ENCODE measurements at places on chromosomes 4 and X.
A peak's percentile ranks its signal among the peaks of the same experiment; 100 is the strongest.

- H3K27ac ChIP-seq = no peak overlapping the region
- DNase-seq = no peak
- H3K4me1 ChIP-seq = peaks cover 8% of the 10 kb centered on the region
Observed at GRCh38 chr4:42357325-42357724, 40.0 kb upstream of the SHISA3 start.

DNA sequence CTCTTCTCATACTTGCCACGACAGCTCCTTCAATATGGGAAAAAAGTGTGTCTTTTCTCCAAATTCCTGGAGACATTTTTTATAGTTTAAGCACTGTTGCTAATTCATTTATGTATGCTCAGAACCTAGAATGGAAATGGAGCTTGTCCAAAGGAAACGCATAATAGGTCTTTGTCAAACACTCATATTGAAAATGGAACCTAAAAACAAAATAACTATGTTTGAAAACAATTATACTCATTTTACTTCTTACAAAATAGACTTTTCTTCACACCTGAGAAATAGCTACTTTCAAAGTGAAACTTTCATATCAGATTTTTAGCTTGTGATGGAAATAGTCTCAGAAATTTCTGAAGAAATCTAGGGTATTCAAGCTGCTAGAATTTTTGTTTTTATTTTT, 529.7 kb upstream of the BOD1L1 start:
- H3K4me3 ChIP-seq = no peak overlapping the region
- no peaks in the 10 kb centered on the region for H3K27me3 ChIP-seq
- no peaks in the 10 kb centered on the region for H3K36me3 ChIP-seq
- H3K27ac ChIP-seq = no peak overlapping the region

DNA sequence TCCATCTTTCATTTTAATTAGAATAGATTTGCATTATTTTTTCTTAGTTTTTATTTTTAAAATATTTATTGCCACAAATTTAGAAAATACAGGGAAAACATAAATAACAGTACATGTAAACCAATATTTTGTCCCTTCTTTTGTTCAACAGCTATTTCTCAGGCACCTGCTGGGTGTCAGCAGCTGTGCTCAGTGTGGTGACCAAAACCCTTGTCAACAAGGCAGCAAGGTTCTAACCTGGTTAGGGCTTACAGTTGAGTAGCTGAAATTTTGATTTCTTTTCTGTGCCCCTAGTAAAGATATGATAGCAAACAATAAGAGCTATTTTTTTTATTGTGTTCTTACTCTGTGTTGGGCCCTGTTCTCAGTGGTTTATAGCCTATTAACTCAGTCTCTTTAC, 128.1 kb downstream of the PTTG2 start:
- H3K4me1 ChIP-seq = peaks cover 65% of the 10 kb centered on the region
- H3K27ac ChIP-seq = peak overlapping the region; percentile 39
- H3K36me3 ChIP-seq = no peaks in the 10 kb centered on the region
- no peaks in the 10 kb centered on the region for H3K27me3 ChIP-seq
- no peak overlapping the region for H3K4me3 ChIP-seq
- no peak for DNase-seq

DNA sequence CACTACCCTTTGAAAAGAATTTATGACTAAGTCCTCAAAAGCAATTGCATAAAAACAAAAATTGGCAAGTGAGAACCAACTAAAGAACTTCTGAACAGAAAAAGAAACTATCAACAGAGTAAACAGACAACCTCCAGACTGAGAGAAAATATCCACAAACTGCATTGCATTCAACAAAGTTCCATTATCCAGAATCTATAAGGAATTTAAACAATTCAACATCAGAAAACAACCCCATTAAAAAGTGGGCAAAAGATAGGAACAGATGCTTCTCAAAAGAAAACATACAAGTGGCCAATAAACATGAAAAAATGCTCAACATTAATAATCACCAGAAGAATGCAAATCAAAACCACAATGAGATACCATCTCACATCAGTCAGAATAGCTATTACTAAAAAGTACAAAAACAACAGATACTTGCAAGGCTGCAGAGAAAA, 130.2 kb downstream of the GASK1B start:
- no peak for DNase-seq
- no peak overlapping the region for H3K4me3 ChIP-seq
- H3K4me1 ChIP-seq = no peaks in the 10 kb centered on the region
- no peaks in the 10 kb centered on the region for H3K36me3 ChIP-seq
- no peaks in the 10 kb centered on the region for H3K27me3 ChIP-seq

GRCh38 chr4:147019091-147019490, 73.4 kb upstream of the TTC29 start:
- H3K4me1 ChIP-seq = no peaks in the 10 kb centered on the region
- H3K4me3 ChIP-seq = no peak overlapping the region
- no peaks in the 10 kb centered on the region for H3K27me3 ChIP-seq
- no peak overlapping the region for H3K27ac ChIP-seq
- DNase-seq = peak; percentile 43

DNA sequence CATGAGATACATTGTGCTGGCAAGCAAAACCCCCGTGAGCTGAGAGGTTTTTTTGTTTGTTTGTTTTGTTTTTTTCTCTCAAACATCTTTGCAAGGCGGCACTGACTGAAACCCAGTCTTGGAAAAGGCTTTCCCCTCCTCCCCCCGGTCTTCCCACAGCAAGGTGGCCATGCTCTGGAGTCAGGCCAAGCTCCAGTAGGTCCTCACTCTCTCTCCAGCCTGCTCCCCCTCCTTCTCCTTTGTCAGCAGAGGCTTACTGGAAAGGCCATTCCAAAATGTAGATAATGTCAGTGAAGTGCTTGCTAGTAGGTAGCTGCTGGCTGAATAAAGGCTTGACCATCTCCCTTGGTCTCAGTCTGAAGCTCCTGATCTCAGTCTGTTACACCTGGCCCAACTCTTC, 32.6 kb downstream of the FRMPD3 start:
- no peak overlapping the region for H3K27ac ChIP-seq
- H3K4me1 ChIP-seq = no peaks in the 10 kb centered on the region
- H3K36me3 ChIP-seq = no peaks in the 10 kb centered on the region
- no peaks in the 10 kb centered on the region for H3K27me3 ChIP-seq

DNA sequence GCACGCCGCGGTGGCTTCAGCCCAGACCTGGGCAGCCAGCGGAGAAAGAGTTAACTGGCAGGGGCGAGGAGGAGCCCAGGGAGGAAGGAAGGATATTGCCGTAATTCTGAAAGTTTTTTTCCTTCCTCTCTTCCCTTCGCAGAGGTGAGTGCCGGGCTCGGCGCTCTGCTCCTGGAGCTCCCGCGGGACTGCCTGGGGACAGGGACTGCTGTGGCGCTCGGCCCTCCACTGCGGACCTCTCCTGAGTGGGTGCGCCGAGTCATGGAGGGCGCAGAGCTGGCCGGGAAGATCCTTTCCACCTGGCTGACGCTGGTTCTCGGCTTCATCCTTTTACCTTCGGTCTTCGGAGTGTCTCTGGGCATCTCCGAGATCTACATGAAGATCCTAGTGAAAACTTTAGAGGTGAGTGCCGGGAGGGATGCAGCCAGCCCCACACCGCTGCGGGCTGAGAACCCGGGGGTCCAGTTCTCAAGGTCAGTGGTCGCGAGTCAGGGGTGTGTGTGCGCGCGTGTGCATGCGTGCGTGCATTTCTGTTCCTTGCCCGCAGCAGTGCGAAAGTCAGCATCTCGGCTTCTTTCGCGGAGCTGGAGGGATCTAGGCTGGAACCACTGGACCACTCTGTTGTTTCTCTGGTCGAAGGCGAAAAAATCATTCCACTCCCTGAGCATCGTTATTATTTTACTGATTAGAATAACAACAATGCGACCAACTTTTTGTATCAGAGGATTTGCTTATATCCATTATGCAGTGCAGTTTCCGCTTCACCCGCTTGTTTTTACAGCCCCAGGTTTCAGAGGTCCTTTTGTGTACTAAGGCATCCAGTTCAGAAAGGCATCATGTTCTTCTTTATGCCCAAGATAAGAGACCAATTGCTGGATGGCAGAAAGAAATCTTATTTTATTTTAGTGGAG, 709 bp downstream of the GPAT3 start:
- H3K36me3 ChIP-seq = no peaks in the 10 kb centered on the region
- DNase-seq = no peak
- peak overlapping the region; percentile 52 for H3K4me3 ChIP-seq
- no peaks in the 10 kb centered on the region for H3K27me3 ChIP-seq
- peak overlapping the region; percentile 69 for H3K27ac ChIP-seq

GRCh38 chr4:162498168-162498567, 334.4 kb upstream of the FSTL5 start:
- peaks cover 6% of the 10 kb centered on the region for H3K4me1 ChIP-seq
- no peaks in the 10 kb centered on the region for H3K27me3 ChIP-seq
- H3K4me3 ChIP-seq = no peak overlapping the region

GRCh38 chr4:171639540-171639939, 173.7 kb upstream of the GALNTL6 start:
- H3K27ac ChIP-seq = no peak overlapping the region
- no peaks in the 10 kb centered on the region for H3K36me3 ChIP-seq
- H3K27me3 ChIP-seq = no peaks in the 10 kb centered on the region
- H3K4me3 ChIP-seq = no peak overlapping the region
- DNase-seq = no peak

- no peaks in the 10 kb centered on the region for H3K27me3 ChIP-seq
- H3K36me3 ChIP-seq = no peaks in the 10 kb centered on the region
- H3K4me1 ChIP-seq = peaks cover 36% of the 10 kb centered on the region
- no peak overlapping the region for H3K4me3 ChIP-seq
- H3K27ac ChIP-seq = no peak overlapping the region
Observed at GRCh38 chr4:74118600-74119338, 19.8 kb upstream of the CXCL2 start.

DNA sequence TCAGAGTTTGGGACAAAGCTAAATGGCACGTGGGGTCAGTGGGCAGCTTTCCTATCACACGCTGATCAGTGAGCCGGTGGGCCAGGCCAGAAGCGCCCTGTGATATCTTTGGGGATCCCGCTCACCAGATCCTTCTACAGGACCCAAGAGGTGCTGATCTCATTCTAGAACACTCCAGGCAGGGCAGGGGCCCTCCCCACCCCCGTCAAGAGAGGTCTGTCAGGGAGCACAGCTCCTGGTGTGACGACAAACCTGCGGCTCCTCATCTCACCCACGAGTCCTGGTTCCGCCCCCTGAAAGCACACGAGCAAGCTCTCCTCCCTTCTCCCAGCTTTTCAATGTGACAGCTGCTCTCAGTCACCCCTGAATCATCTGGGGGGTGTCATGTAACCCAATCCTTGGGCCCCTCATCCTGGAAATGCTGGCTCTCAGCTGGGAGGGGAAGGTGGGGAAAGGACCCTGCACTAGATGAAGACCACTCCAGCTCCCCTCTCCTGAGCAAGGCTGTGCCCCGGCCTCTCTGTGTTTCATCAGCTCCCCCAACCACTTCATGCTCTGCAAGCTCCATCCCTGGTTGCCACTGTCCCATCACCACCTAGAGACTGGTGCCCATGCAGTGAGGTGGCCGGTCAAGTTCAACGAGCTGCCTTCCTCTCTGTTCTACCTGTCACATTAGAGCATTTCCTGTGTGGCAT, 4.6 kb downstream of the HCFC1 start:
- no peak for DNase-seq
- peaks cover 49% of the 10 kb centered on the region for H3K4me1 ChIP-seq
- peak overlapping the region; percentile 25 for H3K27ac ChIP-seq
- no peaks in the 10 kb centered on the region for H3K36me3 ChIP-seq
- H3K4me3 ChIP-seq = no peak overlapping the region

- H3K36me3 ChIP-seq = no peaks in the 10 kb centered on the region
- peaks cover 7% of the 10 kb centered on the region for H3K4me1 ChIP-seq
- H3K27me3 ChIP-seq = no peaks in the 10 kb centered on the region
- DNase-seq = no peak
Observed at GRCh38 chr4:26067035-26067434, 153.0 kb downstream of the SMIM20 start.

DNA sequence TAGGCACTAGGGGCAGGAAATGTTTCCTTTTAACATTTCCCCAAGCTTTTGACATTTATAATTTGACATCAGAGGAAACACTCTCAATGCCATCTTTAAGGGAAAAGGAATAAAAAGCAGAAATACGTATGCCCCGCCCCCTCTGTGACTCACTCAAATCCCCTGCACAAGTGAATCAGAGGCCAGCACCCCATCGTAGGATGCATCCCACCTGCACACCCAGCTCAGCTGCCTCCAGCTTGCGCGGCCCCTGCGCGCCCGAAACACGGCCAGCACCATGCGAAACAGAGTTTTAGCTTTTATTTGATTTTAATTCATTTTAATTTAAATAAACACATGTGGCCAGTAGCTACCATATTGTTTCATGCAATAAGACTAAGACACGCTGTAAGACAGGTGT, 29.5 kb downstream of the ABLIM2 start:
- H3K27me3 ChIP-seq = no peaks in the 10 kb centered on the region
- H3K4me1 ChIP-seq = no peaks in the 10 kb centered on the region
- H3K4me3 ChIP-seq = no peak overlapping the region
- no peak for DNase-seq

DNA sequence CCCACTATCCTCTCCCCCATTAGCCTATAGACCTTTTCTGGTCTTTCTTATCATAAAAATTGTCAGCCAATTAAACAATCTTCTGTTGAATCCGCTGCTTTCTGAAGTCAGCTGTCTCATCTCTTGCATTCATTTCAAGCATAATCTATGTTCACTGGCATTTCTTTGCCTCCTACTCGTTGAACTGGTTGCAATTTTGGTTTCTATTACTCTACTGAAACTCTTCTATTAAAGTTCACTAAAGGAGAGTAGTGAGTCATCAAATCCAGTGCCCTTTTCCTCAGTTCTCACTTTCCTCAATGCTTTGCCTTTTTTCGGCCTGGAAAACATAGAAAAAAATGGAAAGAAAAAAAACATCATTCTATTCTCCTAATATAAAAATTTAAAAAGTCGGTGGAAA, 23.9 kb upstream of the CXCL13 start:
- no peaks in the 10 kb centered on the region for H3K27me3 ChIP-seq
- H3K4me1 ChIP-seq = peaks cover 4% of the 10 kb centered on the region
- H3K4me3 ChIP-seq = no peak overlapping the region
- no peak overlapping the region for H3K27ac ChIP-seq
- DNase-seq = no peak

GRCh38 chr4:109315818-109316217, 13.4 kb upstream of the COL25A1 start:
- no peaks in the 10 kb centered on the region for H3K4me1 ChIP-seq
- H3K4me3 ChIP-seq = no peak overlapping the region
- H3K27me3 ChIP-seq = no peaks in the 10 kb centered on the region
- no peaks in the 10 kb centered on the region for H3K36me3 ChIP-seq

DNA sequence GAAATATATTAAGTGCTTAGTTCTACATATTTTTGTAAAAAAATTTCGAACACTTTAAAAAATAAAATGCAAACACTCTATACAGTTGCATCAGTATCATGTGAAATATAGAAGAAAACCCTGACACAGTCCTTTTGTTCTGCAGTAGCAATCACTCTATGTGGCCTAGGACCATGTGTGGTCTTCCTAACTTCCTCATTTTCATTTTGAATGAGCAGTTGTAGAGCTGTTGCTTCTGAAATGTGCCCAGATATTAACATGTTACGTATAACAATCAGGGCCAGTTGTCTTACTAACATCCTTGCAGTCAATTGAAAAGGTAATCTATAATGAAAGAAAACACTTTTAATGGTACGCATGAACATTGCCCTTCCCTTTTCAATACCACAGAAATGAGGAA, 107.9 kb downstream of the ZNF827 start:
- no peak overlapping the region for H3K27ac ChIP-seq
- no peaks in the 10 kb centered on the region for H3K36me3 ChIP-seq
- no peak for DNase-seq
- H3K4me3 ChIP-seq = no peak overlapping the region

GRCh38 chr4:80198441-80198837, 1.1 kb downstream of the PRDM8 start:
- H3K27me3 ChIP-seq = no peaks in the 10 kb centered on the region
- no peak overlapping the region for H3K4me3 ChIP-seq
- peaks cover 36% of the 10 kb centered on the region for H3K4me1 ChIP-seq
- H3K36me3 ChIP-seq = no peaks in the 10 kb centered on the region

- H3K4me3 ChIP-seq = no peak overlapping the region
- DNase-seq = no peak
- no peak overlapping the region for H3K27ac ChIP-seq
Observed at GRCh38 chr4:168325591-168325990, 7.0 kb upstream of the DDX60 start.

Data from body of pancreas (tissue), 4 donors.